Peyer's patch (tissue), 4 donors: ENCODE measurements at places on chromosomes 1 and 21. TPM values are rescaled to one million over a fixed set of nuclear protein-coding genes. Genes with fewer than 3 reads are reported as not detected.

ANGPTL3 gene
- total RNA-seq, result not detected

ABCG1 gene
- total RNA-seq, result 48.5 TPM

TNFRSF9 gene
- 1.7 TPM for total RNA-seq

GRCh38 chr21:39057121-39057520 lies 126.1 kb downstream of the PSMG1 start:
- no peak for DNase-seq
- no peak overlapping the region for H3K4me3 ChIP-seq
- no peaks in the 10 kb centered on the region for H3K4me1 ChIP-seq
- no peak overlapping the region for H3K27ac ChIP-seq
- H3K36me3 ChIP-seq, result no peaks in the 10 kb centered on the region
- H3K27me3 ChIP-seq, result no peaks in the 10 kb centered on the region

GRCh38 chr1:234911787-234912186 lies 216.8 kb downstream of the TOMM20 start:
- no peak for DNase-seq
- H3K27ac ChIP-seq, result peak overlapping the region; percentile 48
- peaks cover 6% of the 10 kb centered on the region for H3K4me1 ChIP-seq
- no peaks in the 10 kb centered on the region for H3K36me3 ChIP-seq
- no peak overlapping the region for H3K4me3 ChIP-seq

- no peak for DNase-seq
- no peak overlapping the region for H3K4me3 ChIP-seq
- H3K36me3 ChIP-seq, result no peaks in the 10 kb centered on the region
- H3K27me3 ChIP-seq, result no peaks in the 10 kb centered on the region
Observed at GRCh38 chr1:150024156-150024555, 13.6 kb upstream of the OTUD7B start.
